Fibroblast of lung (primary cell): ENCODE measurements at places on chromosomes 16 and 17.

- DNase-seq, result no peak
Observed at GRCh38 chr16:86747761-86748160, 169.4 kb downstream of the FOXL1 start.

DNA sequence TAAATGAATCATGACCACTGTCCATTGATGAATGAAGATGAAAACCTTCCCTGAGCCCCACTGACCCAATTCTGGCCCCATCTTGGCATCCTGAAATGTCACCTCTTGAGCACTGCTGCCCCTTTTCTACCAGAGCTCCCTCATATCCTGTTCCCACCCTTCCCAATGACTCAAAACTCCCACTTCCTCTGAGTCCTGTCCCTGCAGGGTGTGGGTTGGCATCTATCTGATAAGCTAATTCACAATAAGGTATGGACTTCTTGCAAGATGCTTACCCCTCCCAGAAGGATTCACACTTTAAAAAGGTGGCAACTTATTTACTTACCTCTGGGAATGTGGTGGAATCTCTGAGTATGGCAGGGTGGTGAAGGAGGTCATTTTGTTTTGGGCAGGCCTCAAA is 13.3 kb upstream of the CSNK2A2 start:
- DNase-seq, result no peak

DNA sequence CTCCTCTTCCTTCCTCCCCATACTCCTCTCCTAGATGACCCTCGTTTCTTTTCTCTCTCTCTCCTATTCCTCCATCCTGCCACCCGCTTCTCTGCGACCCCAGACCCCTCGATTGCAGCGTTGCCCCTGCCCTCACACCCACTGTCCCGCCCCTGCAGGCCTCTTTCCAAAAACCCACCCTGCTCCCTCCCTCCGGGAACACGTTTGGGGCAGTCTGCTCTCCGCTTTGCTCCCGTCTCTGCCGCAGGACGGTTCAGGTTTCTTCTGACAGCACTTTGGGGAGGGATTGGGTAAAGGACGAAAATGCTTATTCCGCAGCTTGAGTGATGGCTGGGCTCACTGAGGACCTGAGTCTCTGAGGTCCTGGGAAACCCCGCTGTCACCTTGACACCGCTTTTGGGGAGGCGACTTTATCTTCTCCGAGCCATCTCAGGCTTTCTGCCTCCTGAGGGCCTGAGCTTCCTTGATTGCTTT is 690 bp downstream of the NDE1 start:
- DNase-seq, result peak; percentile 40

- DNase-seq, result peak; percentile 50
Observed at GRCh38 chr16:56866955-56867830, 2.2 kb downstream of the SLC12A3 start.

GRCh38 chr17:69198238-69198637 is 30.4 kb downstream of the ABCA10 start:
- DNase-seq, result no peak

- no peak for DNase-seq
Observed at GRCh38 chr17:16155536-16155935, 59.8 kb downstream of the NCOR1 start.
